CD4-positive, alpha-beta T cell treated with Interferon alpha-2 for 1 hour (primary cell): ENCODE measurements at places on chromosomes 6 and 20.

DNA sequence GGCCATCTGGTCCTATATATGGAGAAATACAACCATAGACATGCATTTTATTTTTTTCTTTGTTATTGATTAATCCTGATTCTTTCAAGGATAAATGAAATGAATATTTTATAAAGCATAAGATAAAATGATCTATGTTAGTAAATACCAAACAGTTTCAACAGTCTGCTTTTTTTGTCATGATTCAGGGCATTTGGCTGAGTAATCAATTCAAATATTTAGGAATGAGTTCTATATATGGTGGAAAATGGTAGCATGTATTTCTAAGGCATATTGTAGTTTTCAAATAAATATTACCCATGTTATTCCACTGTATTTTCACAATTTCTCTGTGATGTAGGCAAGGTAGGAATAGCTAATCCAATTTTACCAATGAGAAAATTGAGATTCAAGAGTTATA lies 287.5 kb upstream of the FKBP1C start:
- DNase-seq, result no peak

DNA sequence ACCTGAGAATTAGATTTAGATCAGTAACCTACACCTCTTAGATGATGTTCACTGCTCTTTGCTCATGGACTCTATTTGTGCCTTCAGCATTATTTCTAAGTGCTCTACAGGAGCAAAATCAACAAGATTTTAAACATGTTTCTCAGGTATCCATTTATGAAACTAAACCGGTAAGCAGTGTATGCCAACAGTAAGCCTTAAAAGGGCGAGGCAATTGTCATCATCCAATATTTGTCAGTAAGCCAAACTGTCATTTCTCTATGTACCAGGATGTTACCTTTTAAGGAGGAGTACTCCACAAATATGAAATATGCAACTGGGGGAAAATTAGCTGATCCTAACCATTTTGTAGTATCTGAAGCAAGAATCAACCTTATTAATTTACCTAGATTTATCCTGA lies 69.6 kb upstream of the ZNF184 start:
- DNase-seq, result no peak

DNA sequence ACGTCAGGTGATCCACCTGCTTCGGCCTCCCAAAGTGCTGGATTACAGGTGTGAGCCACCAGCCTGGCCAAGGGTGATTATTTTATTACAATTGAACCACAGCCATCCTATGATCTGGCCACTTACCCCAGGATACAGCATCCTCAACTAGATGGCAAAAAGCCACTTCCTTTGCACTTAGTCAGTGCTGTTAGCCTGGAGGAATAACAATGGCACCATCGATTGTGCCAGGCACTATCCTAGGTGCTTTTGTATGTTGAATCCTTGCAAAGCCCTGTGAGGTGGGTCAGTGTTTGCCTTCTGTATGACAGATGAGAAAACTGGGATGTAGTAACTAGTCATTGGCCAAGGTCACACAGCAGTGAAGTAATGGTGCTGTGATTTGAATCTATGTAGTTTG lies 11.2 kb upstream of the TTPAL start:
- no peak for DNase-seq

GRCh38 chr6:162576016-162576415 lies 151.6 kb downstream of the PRKN start:
- no peak for DNase-seq

- no peak for DNase-seq
These were observed 246.3 kb upstream of the PREP start for GRCh38 chr6:105649192-105649591.

DNA sequence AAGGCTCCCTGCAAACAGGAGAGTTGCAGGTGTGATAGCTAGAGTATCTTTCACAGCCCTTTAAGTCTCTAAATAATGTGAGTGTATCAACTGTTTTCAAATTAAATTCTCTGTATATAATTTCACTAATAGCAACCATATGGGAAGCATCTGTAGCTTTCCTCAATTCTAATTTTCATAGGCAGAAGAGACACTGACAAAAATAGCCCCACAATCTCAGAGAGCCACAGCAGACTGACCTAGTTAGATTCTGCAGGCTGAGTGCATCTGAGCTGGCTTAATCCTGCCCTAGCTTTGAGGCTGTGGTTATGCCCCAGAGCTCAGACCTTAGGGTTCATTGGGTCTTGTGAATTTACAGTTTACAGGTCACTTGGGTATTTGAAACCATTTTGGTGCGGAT lies 63.9 kb downstream of the MAP7 start:
- no peak for DNase-seq

- DNase-seq, result peak; percentile 89
These were observed at the start of gene ATAT1 for GRCh38 chr6:30626484-30627366. TSS of gene ATAT1 (plus strand) at chr6:30626874.

GRCh38 chr6:9044426-9044825 lies 609.1 kb upstream of the SLC35B3 start:
- DNase-seq, result no peak

DNA sequence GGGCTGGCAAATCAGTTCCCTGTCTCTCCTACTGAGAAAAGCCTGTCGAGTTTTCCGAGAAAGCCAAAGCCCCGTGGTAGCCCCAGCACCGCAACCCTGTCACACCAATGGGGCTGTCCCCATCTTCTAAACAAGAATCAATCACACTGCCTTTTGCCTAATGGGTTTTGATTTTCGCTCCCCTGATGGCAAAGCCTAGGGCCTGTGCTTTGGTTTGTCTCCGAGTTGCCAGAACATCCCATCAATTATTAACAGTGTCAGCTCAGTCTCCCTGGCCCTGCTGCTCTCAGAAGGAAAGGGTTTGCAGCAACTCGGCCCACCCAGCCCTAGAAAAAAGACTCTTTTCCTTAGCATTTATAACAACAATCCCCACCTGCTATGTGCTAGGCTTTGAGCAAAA lies 4.2 kb downstream of the KCNB1 start:
- DNase-seq, result no peak
